IPS-NIHi11 (cell line): ENCODE measurements at places on chromosomes 11 and 22.

DNA sequence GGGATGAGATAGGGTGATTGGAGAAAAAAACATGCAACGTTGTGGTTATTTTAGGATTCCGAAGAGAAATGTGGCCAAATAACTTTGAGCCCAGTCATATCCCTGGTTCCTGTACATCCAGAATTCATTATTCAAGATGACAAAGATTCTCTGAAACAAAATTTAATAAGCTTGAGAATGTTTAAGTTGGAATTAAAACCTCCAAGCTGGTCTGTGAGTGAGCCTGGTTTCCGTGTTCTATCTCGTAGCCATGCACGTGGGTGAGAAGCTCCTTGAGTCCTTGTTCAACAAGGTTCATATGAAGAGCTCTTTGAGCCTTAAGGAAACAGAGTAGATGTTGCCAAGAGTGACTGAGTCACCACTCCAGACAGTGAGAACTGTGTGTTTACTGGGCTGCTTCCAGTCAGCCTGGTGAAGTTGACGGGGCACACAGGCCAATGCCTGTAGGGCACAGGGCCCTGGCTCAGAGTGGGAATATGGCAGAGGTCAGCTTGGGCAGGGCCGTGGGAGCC is 206.5 kb downstream of the NAV2 start:
- DNase-seq, result no peak

DNA sequence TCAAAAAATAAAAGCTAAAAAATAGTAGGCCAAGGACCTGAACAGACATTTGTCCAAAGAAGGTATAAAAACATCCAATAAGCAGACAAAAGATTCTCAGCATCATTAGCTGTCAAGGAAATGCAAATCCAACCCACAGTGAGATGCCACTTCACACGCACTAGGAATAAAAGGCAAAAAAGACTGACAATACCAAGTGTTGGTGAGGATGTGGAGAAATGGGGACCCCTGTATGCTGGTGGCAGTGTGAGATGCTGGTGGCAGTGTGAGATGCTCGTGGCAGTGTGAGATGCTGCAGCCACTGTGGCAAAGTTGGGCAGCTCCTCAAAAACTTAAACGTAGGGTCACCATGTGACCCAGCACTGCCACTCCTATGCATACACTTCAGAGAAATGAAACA is 38.0 kb downstream of the WNT7B start:
- no peak for DNase-seq

- DNase-seq, result no peak
Observed at GRCh38 chr11:45161252-45162063, 15.0 kb downstream of the PRDM11 start.

DNA sequence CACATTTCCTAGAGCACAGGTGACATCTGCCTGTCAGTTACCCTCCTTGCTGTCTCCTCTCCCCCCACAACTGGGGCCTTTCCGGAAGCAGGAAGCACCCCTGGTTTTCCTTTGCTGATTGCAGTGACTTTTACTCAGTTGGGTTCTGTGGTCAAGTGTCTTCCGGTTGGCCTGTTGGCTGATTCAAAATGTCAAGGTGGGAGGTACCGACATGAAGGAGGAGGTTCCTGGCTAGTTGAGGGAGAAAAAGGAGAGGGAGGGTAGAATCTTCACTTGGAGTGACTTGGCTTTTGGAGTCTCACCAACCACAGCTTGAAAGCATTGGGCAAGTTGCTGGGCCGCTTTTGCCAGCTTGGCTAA is 9.3 kb upstream of the ADAMTS15 start:
- no peak for DNase-seq

GRCh38 chr11:125085301-125086081 is 22.4 kb downstream of the SLC37A2 start:
- DNase-seq, result peak; percentile 63

DNA sequence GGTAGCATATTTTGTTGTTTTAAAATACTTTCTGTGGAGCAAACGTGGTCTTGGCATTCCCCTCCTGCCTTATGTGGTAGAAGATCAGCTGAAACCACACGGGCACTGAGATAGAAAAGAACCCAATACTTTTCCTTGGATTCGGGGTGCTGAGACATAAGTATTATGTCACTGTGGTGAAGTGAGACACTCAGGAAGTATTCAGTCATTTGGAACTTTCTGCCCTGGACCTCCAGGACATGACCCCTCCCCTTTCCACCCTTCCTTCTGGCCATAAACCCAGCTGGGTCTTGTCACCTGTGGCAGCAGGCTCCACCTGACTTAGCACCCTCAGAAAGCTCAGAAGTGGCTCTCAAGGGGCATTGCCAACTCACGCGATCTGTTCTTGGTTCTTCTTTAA is 123.4 kb downstream of the SWAP70 start:
- DNase-seq, result no peak

DNA sequence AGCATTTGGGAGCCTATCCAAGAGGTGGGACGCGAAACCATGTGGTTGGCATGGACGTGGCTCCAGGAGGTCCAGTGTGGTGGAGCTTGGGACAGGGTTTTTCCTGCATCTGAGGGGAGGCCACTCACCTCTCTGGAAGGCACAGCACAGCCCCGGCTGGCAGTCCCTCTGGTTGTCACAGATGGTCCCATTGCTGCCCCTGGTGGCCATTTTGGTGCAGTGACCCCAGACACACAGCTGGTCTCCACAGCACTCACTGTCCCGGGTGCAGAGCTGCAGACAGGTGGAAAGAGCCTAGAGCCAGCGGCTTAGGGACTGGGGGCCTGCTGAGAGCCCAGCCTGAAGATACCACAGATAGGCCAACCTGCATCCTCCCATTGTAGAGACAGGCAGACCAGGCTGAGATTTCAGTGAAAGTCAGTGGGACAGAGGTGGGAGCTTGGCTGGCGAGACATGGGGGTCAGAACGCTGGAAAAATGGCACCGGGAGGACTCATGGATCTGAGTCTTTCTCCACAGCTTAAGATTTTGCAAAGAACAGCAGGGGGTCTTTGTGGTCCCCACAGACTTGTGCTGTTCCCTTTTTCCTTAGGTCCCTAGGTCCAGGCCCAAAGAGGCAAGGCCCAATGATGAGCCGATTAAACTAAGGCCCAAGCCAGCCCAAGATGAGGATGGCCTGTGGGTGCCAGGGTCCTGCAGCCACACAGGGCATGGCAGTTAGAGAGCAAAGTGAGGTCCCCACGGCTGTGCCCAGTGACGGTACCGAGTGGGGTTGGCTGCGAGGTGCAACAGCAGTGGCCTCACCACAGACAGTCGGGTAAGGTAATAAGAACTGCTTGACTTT is 41.4 kb downstream of the DKK3 start:
- peak; percentile 93 for DNase-seq

GRCh38 chr22:28514321-28514821 is 165.3 kb downstream of the TTC28 start:
- no peak for DNase-seq

GRCh38 chr11:120186774-120187591 is 23.8 kb upstream of the OAF start:
- DNase-seq, result no peak

- peak; percentile 23 for DNase-seq
Observed at GRCh38 chr11:118789501-118790356, 1.2 kb downstream of the DDX6 start.

GRCh38 chr11:7484131-7484530 is 1.2 kb upstream of the OLFML1 start:
- DNase-seq, result no peak

DNA sequence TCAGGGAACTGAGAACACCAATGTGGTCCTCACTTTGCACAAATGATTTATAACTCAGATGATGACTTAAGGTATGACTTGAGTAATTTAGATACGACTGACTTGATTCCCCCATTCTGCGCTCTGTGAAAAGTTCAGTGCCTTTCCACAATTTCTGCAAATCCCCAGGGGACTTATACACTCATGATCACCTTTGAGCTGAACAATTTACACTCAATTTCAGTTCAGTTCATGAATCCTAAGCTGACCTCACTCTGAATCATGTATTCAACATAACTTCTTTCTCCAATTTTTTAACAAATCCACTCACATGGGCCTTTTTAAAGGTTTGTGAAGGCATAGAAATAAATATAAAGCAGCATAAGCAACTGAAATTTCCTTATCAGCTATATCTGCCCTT is 274.2 kb downstream of the FAM76B start:
- no peak for DNase-seq

DNA sequence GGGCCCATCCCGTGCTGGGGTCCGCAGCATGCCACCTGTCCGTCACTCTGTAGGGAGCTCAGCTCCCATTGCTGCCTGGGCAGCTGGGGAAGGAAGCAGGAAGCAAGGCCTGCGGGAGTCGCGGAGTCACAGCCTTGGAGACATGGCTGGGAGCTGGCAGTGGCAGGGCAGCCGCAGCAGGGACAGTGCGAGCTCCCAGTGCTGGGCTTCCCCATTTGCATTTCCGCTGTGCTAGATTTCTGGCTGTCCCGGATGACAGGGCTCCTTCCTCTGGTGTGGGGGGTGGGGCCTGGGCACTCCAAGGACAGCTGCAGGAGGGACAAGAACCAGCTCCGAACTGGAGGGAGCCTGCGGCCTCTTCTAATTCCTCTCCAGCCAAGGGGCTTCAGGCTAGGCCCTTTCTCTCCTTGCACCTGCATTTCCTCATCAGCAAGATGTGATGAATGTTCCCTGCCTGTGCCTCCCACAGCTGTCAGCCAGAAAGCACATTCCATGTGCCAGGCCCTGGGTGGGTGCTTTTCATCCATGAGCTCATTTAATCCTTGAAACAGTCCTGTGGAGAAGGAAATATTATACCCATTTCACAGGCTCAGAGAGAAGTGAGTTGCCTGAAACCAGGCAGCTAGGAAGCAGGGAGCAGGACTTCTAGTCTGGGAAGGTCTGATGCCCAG is 48.0 kb downstream of the MYO7A start:
- DNase-seq, result peak; percentile 77

GRCh38 chr11:75913984-75914383 is 99.0 kb downstream of the UVRAG start:
- DNase-seq, result no peak
